ENCODE measurements at places on chromosomes 5 and 9. TPM values are rescaled to one million over a fixed set of nuclear protein-coding genes. Genes with fewer than 3 reads are reported as not detected.
A peak's percentile ranks its signal among the peaks of the same experiment; 100 is the strongest.

GRCh38 chr5:74262544-74263207, 377.9 kb downstream of the ENC1 start:
- no peak overlapping the region for H3K27ac ChIP-seq
- peak; percentile 10 for DNase-seq
- H3K4me3 ChIP-seq, result no peak overlapping the region
- H3K36me3 ChIP-seq, result no peaks in the 10 kb centered on the region
- no peaks in the 10 kb centered on the region for H3K4me1 ChIP-seq

GRCh38 chr9:84781458-84781857, 111.9 kb downstream of the NTRK2 start:
- H3K36me3 ChIP-seq, result no peaks in the 10 kb centered on the region
- DNase-seq, result no peak
- H3K27ac ChIP-seq, result no peak overlapping the region

DNA sequence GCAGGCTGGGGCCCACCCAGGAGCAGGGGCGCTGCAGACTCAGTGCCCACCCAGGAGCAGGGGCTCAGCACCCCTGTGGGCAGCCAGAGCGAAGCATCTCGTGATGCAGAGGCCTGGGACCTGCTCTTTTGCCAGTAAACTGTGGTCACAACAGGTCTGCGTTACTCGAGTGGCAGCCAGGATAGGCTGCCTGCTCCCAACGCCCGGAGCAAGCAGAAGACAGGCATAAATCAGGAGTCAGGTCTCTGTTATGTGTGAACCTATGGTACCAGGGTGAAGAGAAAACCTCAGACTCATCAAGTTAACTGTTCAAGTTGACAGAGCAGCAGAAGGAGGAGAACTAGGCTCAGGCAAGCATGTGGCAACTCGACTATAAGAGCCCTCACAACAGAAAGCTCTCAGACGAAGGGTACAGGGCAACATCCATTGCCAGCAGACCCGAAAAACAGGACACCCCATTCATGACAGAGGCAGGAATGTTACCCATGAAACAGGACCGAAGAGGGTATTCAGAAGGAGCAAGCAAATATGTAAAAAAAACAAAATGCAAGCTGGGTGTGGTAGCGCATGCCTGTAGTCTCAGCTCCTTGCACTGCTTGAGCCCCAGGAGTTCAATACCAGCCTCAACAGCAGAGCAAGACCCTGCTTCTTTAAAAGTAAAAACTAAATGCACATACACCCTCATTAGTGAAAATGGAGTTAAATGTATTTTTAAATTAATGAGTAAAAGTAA, 71.7 kb downstream of the GOLPH3 start:
- H3K27me3 ChIP-seq, result no peaks in the 10 kb centered on the region
- peaks cover 23% of the 10 kb centered on the region for H3K36me3 ChIP-seq
- DNase-seq, result peak; percentile 82
- H3K4me1 ChIP-seq, result peaks cover 29% of the 10 kb centered on the region
- no peak overlapping the region for H3K4me3 ChIP-seq

- H3K27ac ChIP-seq, result no peak overlapping the region
- H3K4me3 ChIP-seq, result no peak overlapping the region
- H3K4me1 ChIP-seq, result peaks cover 6% of the 10 kb centered on the region
- H3K36me3 ChIP-seq, result no peaks in the 10 kb centered on the region
Measured at GRCh38 chr9:21683484-21684175, 118.8 kb upstream of the MTAP start.

The TERT gene
- not detected for total RNA-seq

- H3K27ac ChIP-seq, result no peak overlapping the region
- H3K4me1 ChIP-seq, result peaks cover 24% of the 10 kb centered on the region
- no peaks in the 10 kb centered on the region for H3K36me3 ChIP-seq
- no peak for DNase-seq
- H3K4me3 ChIP-seq, result no peak overlapping the region
Measured at GRCh38 chr9:137697193-137697592, 78.4 kb downstream of the EHMT1 start.

DNA sequence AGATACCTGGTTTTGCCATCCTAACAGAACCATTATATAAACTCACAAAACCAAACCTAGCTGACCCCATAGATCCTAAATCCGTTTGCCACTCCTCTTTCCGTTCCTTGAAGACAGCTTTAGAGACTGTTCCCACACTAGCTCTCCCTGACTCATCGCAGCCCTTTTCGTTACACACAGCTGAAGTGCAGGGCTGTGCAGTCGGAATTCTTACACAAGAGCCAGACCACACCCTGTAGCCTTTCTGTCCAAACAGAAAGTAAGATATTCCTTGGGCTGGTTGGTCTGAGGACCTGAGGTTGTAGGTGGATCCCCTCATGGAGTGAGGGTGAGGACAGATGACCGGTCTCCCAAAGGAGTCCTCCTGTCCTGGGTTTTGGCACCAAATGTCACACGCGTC, 56.7 kb upstream of the NAA35 start:
- no peaks in the 10 kb centered on the region for H3K4me1 ChIP-seq
- DNase-seq, result no peak
- no peak overlapping the region for H3K27ac ChIP-seq
- peaks cover 11% of the 10 kb centered on the region for H3K36me3 ChIP-seq
- H3K4me3 ChIP-seq, result no peak overlapping the region

The BTNL8 gene
- total RNA-seq, result not detected
